Activated CD4-positive, CD25-positive, alpha-beta regulatory T cell treated with anti-CD3 and anti-CD28 coated beads, Interleukin-2, amount 50 U/mL, for 24 hours (primary cell): ENCODE measurements at places on chromosomes 7 and 10.

DNA sequence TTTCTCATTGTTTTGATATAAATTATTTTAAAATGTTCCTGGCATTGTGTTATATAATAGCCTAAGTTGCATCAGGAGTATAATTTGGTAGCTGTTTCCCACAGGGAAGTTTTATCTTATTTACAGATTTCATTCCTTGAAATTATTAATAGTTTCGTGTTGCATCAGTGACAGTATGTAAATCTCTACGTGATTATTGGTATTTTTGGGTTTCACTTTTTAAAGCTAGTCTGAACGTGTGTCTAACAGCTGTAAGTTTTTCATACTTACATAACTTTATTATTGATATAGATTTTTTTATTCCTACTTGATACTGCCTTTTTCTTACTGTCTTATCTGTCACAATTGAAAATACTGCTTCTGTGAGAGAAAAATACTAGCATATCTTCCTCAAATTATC is 167.9 kb downstream of the PHF14 start:
- ATAC-seq = no peak

DNA sequence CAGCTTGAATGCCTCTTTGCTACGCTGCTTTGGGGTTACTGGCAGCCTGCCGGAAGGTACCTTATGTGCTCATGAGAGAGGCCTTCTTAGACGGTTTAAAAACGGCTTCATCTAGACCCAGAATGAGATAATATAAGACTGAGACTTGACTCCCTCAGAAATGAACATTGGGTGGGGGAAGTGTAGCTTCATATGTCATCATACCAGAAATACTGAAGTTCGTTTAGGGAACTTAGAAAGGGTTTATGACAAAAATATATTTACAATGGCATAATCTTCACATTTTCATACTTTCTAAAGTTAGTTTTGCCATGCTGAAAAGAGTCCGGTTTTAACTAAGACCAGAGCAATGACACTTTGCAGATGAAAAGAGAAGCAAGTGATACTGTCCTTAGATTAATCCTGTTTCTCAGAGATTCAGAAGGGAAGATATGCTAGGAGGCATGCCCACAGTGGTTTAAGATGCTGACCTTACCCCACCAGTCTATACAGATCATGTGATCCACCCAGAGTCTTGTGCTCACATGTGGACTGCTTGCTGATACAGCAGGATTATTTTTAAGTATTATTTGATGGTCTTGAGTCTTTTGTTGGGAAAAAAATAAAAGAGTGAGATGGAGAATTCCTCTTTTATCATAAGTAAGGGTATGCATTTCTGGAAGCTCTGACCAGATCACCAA is 40.8 kb upstream of the HGF start:
- ATAC-seq = no peak

DNA sequence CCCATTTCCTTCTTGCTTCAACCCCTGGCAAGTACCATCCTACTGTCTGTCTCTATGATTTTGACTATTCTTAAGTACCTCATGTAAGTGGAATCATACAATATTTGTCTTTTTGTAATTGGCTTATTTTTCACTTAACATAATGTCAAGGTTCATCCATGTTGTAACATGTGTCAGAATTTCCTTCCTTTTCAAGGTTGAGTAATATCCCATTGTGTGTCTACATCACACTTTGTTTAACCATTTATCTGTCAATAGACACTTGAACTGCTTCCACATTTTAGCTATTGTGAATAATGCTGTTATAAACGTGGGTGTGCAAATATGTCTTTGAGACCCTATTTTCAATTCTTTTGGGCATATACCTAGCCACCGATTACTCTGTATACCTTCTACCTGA is 14.0 kb upstream of the CDK14 start:
- no peak for ATAC-seq

DNA sequence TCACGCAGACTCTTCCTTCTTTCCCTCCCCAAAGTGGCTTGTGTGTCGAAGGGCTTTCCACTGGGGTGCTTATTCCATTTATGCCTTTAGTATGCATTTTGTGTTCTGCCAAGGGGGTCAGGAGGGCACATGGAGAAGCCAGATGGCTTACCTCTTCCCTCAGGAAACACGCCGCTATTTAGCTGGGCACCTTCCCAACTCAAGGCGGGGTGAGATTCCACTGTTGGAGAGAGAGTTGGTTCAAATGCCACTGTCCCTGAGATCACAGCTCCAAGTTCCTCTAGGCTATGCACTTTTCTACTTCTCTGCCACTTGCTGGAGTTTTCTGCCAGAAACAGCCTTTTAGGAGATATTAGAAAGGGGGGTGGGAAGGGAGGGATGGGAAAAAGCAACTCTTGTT is 1091.8 kb downstream of the LRMDA start:
- no peak for ATAC-seq

DNA sequence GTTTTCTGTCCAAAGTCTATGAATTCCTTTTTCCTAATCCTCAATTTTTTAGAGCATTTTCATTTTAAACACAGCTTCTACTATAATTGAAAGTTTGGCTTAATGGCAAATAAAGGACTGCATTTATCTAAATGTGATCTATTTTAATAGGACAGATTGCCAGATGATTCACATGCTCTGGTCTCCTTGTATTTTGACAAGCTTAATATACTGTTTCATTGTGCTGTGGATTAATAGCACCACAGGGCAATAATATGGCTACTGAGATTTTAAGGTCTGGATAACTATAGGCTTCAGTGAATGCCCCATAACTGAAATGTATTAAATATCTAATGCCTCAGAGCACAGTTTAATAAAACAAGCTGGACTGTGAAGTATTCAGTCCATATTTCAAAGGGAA is 1362.8 kb downstream of the XPNPEP1 start:
- ATAC-seq = no peak

GRCh38 chr10:102450124-102450373 is 1.3 kb downstream of the C10orf95 start:
- no peak for ATAC-seq

DNA sequence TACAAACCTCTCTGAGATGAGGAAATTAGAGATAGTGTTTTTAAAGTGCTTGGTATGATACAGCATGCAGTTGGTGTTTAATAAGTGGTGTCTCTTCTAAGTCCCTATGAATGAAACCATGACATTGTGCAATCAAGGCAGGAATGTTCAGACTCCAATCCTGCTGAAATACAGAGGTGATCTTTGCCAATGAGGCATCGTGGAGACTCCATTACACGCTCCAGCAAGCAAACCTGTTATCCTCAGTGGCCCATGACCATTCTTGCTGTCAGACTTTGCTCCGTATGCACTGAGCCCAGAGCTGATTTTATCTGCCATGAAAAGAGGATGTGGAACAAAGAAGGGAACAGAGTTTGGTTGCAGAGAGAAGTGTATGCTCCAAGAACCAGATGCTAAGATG is 47.3 kb downstream of the CDHR3 start:
- ATAC-seq = no peak

- ATAC-seq = no peak
These were observed 374.5 kb downstream of the PHTF2 start for GRCh38 chr7:78172933-78173591.

DNA sequence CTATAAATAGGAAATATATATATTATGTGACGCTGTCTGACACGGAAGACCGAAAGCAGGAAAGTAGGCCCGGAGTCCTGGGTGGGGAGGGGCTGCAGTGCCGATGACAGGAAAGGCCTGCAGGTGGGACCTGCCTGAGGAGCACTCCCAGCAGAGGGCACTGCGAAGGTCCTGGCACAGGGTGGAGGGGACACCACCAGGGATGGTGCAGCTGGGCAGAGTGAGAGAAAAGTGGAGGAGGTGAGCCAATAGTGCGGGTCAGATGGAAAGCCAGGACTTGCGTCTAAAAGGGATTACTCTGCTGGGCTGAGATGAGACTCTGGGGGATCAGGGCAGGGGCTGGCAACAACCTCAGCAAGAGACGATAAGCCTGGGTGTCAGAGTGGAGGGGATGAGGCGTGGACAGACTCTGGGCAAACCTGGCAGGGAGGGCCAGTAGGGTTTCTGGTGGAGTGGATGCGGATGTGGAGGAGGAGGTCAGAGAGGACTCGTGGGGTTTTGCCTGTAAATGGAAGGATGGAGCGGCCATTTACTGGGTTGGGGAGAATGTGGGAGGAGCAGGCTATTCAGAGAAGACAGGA is 118.2 kb upstream of the ZNF746 start:
- ATAC-seq = no peak

GRCh38 chr10:77062381-77062780 is 575.2 kb downstream of the KCNMA1 start:
- no peak for ATAC-seq

DNA sequence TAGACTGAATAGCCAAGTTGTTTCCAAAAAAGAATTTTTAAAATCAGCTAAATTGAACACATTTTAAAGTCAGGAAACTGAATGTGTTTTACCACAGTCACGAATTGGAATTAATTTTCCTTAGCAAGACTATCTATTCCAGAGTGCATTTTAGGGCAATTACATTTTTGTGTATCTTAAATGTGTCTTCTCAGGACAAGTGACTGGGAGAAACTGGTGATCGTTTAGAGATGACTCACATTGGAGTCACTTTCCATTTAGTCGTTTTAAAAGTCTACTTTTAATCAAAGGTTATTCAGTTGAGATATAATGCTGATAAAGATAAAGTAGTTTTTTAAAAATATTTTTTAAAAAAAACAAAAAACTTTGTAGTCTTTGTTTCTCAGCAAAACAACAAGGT is 191.7 kb upstream of the SLC26A5 start:
- no peak for ATAC-seq

- ATAC-seq = no peak
These were observed 76.1 kb downstream of the BICC1 start for GRCh38 chr10:58588673-58589265.

GRCh38 chr7:128146052-128146451 is 95.0 kb upstream of the LEP start:
- no peak for ATAC-seq

DNA sequence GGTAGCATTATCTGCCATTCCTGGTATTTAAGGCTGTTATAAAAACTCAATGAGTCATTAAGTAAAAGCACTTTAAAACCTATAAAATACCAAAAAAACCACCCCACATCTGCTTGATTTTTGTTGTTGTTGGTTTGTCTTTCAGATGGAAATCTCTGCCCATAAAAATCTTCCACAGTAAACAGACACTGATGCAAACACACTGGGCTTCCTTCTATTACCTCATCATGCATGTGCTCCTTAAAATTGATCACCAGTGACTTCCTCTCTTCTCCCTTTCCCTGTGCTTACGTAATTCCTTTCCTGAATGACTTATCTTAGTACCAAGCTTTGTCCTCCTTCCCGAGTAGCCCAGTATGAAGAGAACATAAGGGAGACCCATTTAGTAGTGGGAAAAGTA is 167.2 kb downstream of the EVX1 start:
- ATAC-seq = no peak

DNA sequence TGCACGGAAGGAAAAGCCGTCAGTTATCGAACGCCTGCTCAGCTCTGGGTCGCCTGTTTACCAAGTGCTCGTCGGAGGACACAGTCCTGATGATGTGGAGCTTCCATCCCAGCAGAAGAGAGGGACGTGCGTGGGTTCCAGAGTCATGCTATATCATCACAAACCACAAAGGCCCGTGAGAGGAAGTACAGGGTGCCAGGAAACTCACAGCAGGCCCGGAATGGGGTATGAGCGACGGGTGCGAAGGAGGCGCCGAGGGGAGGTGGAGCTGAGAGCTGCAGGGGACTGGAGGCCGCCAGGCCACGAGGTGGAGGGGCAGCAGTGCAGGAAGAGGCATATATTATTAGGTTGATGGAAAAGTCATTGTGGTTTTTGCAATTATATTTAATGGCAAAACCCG is 102.5 kb downstream of the ACTR3B start:
- ATAC-seq = no peak

DNA sequence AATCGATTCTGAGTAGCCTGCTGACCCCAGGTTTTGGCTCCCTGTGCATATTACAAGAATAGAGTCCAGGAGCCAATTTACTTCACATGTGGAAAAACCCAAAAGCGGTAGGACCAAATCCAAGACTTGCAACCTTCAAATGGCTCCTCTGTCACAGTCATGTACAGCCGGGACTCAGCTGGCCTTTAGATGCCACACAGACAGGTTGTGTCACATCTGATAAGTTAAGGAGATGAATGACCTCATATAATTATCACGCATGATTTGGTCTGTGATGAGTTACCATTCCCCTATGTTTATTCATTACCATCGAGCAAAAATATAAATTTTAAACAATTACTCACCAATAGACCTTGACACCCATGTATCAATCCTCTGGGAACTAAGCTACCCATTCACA is 14.2 kb downstream of the CACNA2D1 start:
- ATAC-seq = no peak

GRCh38 chr10:4270116-4270515 is 485.1 kb upstream of the KLF6 start:
- ATAC-seq = no peak

- ATAC-seq = peak; percentile 72
These were observed 33.4 kb upstream of the PPP3CB start for GRCh38 chr10:73529089-73529832.

GRCh38 chr7:98753989-98754479 is 115.8 kb downstream of the TMEM130 start:
- no peak for ATAC-seq

DNA sequence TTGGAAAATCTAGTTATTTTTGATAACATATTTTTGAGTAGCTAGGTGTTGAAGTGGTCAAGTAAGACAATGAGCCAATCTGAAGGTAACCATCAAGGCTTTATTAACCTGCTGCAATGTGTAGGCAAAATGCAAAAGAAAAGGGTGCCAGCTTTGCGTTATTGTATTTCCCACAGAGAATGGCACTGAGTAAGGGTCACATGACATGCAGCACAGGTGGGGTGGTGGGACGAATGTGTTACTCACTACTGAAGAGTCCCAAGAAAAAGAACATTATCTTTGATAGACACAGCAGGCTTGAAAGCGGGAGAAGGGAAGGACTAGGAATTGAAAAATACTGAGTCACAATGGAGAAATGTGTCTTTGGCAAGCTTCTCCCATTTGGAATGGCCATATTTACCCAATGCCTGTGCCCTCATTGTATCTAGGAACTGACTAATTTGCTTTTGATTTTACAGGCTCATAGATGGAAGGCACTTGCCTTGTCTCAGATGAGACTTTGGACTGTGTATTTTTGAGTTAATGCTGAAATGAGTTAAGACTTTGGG is 898.6 kb upstream of the POT1 start:
- no peak for ATAC-seq

DNA sequence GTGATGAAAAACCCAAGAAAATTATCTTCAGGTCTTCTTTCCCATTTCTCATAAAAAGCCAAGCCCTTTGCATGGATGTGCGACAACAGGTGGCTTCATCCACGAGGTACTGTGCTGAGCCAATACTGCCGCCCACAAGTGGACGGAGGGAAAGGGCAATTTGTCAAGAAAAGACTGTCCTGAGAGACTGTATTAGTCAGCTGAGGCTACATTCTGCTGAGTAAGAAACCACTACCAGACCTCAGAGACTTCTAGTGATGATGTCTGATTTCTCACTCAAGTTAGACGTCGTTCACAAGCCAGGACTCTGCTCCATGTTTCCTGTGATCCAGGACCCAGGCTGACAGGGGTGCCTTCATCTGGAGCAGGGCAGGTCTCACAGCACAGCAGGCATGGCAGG is 171.5 kb upstream of the CDCA7L start:
- no peak for ATAC-seq
